NCI-H2081 treated with DMSO at 0.1 percent for 48 hours (cell line): ENCODE measurements at places on chromosomes 11 and 22.
A peak's percentile ranks its signal among the peaks of the same experiment; 100 is the strongest.

DNA sequence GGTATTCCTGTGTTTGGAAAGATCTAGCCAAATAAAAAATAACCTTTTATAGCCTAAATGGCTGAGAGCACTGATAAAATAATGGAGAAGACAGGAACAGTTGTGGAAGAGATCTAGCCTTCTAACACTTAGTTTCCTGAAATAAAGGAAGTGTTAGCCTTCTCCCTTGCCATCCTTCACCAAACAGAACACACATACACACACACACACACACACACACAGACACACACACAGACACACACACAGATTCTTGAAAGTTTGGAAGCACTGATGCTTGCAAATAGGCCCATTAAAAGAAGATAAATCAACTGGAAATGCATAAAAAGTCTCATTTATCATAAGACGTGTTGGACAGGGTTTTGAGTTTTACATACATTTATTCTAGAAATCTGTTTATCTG is 37.5 kb downstream of the KIRREL3 start:
- DNase-seq = no peak

DNA sequence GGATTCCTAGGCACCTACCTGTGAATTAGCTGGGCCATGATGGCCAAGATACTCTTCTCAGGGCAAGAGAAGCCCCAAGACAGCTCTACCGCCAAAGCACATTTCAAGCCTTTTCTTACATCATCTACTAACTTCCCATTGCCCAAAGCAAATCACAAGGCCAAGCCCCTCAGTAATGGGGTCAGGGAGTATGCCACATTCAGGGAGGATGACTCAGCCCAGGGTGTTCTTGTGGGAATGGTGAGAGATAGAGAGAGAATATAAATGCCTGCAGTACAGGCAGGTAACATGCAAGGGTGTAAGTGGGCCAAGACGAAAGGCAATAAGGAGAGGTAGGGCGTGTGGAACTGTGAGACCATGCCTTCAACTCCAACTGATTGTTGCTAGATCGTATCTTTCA is 162.5 kb upstream of the ISX start:
- no peak for DNase-seq

- no peak for DNase-seq
Measured at GRCh38 chr11:117223741-117224689, 7.9 kb downstream of the PCSK7 start.

DNA sequence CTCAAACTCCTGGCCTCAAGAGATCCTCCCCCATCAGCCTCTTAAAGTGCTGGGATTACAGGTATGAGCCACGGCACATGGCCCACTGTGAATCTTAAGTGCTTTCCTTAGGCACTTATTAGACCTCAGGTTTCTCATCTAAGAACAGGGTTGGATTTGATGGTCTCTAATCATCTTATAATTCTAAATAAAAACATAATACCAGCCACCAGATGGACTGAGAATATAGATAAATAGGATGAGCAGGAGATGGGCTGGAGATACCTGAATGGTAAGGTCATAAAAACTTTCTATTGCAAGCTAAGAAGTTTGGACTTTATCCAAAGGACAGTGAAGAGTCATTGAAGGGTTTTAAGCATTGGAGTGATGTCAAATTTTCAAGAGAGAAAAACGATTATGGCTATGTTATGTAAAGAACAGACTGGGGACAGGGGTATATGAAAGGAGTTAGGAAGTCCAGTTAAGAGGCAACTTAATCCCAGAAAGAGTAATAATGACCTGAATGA is 85.2 kb downstream of the RELT start:
- DNase-seq = no peak

- no peak for DNase-seq
Measured at GRCh38 chr11:90171359-90171758, 36.9 kb downstream of the NAALAD2 start.

DNA sequence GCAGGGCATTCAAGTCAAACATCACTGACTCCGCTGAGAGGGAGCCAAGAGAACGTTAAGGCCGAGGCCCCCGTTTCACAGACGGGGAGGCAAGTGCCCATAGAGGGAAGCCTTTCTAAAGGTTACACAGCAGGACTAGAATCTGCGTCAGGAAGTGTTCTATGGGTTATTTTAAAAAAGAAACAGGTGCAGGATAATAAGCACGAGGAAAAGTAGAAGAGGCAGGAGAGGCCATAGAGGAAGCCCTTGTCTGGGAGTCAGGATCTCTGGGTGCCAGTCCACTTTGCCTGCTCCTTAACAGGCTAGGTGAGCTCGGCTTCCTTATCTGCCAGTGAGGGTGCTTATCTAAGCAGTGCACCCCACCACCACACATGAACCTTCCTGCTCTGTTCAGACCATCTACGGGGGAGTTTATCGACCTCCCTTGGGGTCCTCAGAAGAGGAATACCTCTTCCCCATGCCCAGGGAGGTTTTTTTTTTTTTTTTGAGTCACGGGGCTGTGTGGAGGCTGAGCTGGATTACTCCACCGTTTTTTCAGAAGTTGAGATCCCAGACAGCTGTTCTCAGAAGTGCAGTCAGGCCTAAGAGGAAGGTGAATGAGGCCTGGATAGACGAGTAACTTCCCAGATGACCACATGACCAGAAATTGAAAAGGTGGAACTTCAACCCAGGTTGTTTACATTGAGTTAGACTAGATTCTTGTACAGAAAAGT is 1.2 kb upstream of the FCHSD2 start:
- peak; percentile 24 for DNase-seq

DNA sequence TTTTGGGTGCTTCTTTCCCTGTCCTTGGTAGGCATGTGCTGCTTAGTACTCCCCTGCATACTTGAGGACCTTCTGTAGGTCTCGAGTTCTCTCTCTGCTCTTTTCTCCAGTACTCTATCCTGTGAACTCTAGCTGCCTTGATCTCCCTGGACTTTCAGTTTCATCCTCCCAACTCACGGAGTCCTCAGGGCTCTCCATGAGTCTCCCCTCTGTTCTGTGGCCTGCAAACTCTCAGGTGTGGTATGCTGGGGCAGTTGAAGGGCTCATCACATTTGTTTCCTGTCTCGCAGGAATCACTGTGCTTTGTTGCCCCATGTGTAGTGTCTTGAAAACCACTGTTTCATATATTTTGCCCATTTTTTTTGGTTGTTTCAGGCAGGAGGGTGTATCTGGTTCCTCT is 3.3 kb upstream of the PACS1 start:
- no peak for DNase-seq

- DNase-seq = no peak
Measured at GRCh38 chr22:23113067-23113846, 28.5 kb downstream of the RSPH14 start.

DNA sequence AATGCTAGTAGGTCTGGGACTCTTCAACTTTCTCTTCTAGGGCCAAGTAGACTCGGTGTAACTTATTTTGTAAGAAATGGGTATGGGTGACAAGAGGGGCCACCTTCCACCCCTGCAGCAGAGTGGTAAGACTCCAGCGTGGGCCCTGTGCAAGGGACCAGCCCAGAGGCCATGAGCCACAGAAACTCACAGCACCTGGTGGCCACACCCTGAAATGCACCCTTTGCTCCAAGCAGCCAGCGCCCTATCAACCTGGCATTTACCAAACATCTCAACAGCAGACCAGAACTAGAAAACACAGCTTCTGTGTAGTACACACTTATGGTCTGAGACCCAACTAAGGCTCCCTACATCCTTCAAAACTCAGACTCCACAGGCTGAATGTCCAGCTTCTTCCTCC is 5.7 kb downstream of the CDCA5 start:
- DNase-seq = peak; percentile 25

DNA sequence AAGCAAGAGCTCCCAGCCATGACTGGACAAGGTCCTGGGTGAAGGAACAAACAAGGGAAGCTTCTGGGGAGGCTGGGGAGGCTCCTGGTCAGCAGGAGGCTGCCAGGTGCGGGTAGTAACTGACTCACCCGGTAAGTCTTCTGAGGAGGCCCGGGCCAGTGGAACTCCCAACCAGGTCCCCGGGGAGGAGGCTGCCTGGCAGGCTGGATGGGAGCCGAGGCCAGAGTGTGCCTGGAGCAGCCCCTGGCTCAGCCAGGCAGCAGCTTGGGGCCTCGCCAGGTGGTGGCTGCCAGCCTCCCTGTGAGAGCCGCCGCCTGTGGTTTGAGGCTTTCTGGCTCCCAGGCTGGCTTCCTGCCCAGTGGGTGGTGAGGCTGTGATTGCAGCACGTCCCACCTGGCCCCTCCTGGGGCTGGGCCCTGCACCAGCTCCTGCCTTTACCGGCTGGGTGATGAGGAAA is 46.2 kb downstream of the IGF2 start:
- DNase-seq = peak; percentile 56

- DNase-seq = no peak
Measured at GRCh38 chr11:534396-535209, 773 bp downstream of the HRAS start.

DNA sequence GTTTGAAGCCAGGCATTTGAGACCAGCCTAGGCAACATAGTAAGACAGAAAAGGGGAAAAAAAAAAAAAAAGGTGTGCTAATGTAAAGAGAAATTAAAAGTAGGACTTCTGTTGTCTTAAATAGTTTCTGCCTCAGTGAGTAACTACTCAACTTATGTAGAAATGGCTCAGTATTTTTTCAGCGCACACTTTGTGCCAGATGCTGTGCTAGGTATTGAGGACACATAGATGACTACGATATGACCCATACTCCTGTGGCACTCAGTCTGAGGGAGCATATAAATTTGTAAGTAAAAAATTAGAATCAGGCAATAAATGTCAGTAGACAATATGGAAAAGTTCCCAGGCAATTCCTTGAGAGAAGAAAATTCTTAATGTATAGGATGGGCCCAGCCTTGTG is 93.9 kb downstream of the YAP1 start:
- DNase-seq = no peak

GRCh38 chr11:128238521-128239265 is 348.7 kb downstream of the ETS1 start:
- no peak for DNase-seq

GRCh38 chr11:94787801-94788200 is 19.6 kb downstream of the AMOTL1 start:
- DNase-seq = no peak

- DNase-seq = no peak
Measured at GRCh38 chr11:3894128-3894731, 38.8 kb downstream of the STIM1 start.

GRCh38 chr11:57156928-57157327 is 24.8 kb upstream of the LRRC55 start:
- no peak for DNase-seq

DNA sequence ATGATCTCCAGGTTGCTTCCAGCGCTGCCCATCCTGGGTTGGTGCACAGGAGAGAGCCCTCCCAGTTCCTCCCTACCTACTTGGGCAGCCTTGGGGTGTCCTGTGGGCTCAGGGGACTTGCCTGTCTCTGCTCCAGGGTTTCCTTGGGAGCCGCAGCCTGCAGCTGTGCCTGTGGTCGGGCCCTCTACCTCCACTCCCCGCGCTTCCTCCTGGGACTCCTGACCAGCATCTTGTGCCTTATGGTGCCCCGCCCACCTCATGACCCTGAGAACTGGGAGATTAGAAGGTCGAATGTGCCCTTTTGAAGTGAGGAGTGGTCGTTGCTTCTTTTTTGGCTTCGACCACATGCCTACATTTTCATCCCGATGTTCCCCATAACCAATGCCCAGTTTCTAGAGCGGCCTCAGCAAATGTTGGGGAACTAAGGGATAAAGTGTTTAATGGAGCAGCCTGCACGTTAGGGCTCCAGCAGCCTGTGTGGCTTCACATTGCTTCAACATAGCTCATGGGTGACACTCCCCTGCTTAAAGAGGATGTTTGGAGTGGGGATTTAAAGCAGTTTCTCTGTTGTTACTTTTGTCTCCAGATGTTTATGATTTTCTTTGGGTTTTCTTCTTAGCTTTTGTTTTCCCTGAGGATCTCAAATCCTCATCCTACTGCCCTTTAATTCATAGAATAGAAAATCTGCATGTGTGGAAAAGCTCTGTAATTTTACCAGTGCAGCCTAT is 248.8 kb downstream of the TBC1D22A start:
- DNase-seq = no peak

- DNase-seq = no peak
Measured at GRCh38 chr22:19525116-19525660, 978 bp upstream of the CLDN5 start.

- DNase-seq = no peak
Measured at GRCh38 chr22:27244328-27244727, 557.2 kb downstream of the MN1 start.

- DNase-seq = no peak
Measured at GRCh38 chr22:41822317-41823057, 10.4 kb upstream of the SREBF2 start.

- DNase-seq = no peak
Measured at GRCh38 chr11:66950112-66950535, 8.1 kb downstream of the PC start.

- no peak for DNase-seq
Measured at GRCh38 chr11:115097796-115098408, 406.3 kb downstream of the CADM1 start.

GRCh38 chr11:117480221-117480620 is 152.6 kb downstream of the CEP164 start:
- no peak for DNase-seq

- no peak for DNase-seq
Measured at GRCh38 chr11:16474659-16475058, 118.3 kb upstream of the SOX6 start.

GRCh38 chr11:113407163-113407562 is 19.6 kb downstream of the ANKK1 start:
- no peak for DNase-seq

GRCh38 chr11:131186629-131187101 is 183.8 kb upstream of the NTM start:
- DNase-seq = no peak

GRCh38 chr11:44853666-44854065 is 97.0 kb downstream of the TP53I11 start:
- DNase-seq = no peak

DNA sequence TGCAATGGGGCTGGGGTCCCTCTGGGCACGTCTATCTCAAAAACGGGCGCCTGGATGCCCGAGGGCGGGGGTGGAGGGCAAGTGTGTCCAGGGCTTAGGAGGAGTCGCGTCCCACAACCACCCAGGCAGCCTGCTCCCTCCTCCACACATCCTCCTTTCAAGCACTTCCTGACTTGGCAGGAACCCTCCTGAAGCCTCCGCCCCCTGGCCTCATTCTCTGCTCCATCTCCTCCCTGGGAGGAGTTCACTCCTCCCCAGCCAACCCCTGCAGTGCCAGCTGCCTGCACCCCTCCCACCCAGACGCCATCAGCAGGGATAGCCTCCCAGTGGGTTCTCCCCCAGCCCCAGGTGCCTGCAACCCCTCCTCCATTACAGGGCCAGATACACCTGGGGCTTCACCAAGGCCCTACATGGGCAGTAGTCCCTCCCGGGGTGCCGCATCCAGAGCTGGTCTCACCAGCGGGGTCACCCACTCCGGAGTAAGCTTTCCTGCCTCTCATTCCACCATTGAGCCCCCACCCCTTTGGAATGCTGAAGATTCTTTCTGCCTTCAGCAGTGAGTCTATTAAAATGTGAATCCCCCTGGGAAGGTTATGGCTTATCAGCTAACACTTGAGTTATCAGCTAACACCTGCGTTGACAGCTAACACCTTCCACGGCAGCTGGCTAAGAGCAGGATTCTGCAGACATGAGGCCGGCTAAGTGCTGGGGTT is 24.4 kb downstream of the RTN4R start:
- DNase-seq = peak; percentile 28

DNA sequence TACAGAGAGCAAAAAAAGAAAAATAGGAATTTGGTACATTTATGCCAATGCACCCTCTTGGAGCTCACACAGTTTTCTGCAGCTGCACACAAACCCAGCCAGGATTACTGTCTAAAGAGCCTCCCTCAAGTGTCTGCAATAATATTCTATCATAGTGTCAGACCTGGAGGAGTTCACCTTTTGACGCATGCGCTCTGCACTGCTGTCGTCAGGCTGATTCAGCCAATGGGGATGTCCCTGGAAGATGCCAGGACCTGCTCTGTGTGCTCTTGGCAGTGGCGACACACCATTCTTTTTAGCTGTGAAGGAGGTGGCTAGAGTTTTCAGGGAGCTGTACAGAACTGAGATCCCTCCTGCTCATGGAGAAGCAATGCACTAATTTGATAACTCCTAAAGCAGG is 249.0 kb upstream of the KIRREL3 start:
- DNase-seq = no peak
